ENCODE measurements at places on chromosomes 11 and 22.

DNA sequence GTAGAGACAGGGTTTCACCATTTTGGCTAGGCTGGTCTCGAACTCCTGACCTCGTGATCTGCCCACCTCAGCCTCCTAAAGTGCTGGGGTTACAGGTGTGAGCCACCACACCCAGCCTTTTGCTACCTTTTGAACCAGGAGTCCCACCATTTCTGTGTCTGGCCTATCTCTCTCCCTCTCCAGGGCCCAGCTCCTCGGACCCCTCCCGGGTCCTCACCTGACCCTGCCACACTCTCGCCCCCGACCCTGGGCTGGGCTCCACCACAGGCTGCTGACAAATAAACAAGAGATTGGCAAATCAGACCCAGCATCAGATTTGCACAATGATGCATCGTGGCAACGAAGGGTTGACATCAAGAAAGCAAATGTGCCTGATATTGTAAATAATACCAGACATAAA lies 8.8 kb downstream of the KRTAP5-5 start:
- DNase-seq: peak; percentile 17

DNA sequence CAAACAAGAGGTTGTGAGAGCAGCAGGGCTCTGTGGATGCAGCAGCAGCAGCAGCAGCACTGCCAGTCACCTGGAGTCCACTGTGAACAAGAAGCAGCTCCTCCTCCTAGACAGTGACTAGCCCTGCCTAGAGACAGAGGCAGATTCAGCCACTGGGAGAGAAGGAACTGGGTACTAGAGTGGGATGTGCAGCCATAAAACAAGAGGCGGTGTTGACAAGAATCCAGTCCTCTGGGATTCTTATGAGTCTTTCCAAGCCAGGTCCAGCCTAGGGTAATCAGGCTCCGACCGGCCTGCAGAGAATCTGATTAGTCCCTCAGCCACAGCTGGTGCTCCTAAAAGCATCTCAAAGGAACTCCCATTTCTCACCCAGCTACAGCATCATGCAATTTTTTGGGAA lies 83.9 kb upstream of the USP47 start:
- no peak for DNase-seq

DNA sequence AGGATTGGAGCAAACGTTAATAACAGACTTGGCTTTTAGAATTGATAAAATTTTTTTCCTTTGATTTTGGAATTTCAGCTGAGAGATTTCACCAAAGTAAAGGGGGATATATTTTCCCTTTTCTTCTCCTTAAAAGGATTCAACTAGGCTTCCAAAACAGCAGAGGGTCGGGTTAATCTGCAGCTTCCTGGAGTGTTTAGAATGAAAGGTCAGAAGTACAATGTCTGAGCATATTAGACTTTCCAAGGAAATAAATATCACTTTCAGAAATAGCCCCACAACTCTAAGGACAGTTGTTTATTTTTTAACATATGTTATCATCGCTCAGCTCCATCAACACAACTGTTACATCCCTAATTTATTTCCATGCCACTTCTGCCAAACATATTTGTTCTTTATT lies 1532.9 kb upstream of the RAG2 start:
- no peak for DNase-seq

DNA sequence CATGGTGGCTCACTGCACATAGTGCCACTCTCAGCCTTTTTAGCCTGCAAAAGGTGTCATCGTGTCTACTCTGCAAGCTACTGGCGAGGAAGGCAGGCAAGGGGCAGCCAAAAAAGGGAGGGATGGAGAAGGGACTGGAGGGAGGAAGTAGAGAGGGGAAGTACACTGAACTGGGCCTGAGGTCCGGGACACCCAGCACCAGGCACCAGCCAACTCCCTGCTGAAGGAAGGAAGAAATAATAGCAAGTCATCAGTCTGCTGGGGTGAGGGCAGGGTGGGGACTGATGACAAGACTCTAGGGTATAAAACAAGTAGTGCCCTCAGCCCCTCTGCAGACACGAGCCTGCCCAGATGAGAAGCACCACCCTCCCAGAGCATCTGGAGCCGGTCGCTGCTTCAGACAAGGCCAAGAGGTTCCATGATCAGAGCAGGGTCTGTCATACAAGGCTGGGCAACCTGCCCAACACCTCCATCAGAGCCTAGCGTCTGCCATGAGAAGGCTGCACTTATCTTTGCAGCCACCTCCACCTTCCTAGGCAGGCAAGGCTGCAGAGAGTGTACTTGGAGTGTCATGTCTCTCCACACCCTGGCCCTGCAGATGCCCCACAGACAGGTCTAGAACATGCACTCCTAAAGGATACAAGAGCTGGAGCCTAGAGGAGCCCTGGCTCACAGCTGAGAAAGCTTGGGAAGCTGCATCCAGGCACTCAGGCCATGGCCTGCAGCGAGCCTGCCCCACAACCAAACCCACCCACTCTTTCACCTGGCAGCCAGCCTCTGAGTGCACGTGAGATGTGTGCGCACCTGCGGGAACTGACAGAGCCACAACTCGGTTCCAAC lies 9.0 kb upstream of the COMT start:
- peak; percentile 69 for DNase-seq

DNA sequence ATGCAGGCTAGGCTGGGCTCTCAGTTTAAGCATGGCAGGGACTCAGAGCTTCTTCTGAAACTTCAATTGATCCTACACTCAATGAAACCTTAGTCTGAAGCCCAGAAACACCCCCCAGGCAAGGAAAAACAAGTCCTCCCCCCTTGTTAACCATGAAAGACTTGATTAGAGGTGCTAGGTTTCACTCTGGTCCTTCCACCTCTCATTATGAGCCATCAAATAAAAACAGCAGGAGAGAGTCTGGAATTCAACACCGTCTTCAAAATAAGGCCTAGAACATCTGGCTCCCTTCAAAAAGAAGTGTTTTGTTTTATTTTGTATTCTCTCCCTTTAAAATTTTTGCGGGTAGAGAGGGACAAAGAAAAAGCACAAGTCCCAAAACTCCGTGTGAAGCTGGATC lies 95.7 kb downstream of the NAT10 start:
- no peak for DNase-seq

DNA sequence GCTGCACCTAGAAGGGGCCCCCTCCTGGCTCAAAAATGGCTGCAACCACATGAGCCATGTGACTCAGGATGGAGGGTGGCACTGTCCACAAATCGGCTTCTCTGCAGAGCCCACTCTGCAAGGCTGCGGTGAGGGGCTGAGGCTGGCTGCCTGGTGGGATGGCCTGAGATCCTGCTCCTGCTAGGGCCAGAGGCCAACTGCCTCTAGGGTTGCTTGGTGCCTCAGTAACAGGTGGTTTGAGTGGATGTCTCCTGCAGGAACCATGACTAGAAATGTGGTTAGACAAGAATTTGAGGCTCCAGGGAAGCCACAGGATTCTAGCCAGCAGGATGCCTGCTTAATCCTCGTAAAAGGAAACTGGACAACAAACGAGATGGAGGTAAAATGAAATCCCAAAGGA lies 17.1 kb downstream of the PATZ1 start:
- no peak for DNase-seq

DNA sequence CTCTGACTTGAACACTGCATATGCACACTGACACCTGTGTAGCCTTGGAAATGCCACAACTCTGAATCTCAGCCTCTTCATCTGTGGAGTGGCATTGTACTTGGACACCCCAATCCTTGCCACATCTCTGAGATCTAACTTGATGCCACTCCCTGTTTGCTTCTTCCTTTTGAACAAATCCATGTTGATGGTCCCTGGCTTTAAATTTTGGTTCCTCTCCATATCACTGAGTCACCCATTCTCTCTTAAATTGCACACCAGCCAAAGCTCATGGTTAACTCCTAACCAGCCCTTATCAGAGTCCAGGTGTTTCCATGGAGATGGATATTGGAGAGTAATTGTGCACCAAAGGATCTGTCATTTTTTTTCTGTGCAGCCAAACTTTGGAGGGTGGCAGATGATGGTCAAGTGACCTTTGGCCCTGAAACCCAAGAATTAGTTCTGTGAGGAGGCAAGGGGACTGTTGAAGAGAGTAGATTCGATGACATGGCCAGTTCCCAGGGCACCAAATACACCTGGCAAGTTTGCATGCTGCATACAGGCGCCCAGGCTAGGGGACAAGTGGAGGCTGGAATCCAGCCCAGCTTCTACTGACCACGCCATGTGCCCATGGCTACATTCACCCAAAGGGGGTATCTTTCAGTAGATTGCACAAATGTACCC lies 25.1 kb upstream of the PAMR1 start:
- DNase-seq: no peak

DNA sequence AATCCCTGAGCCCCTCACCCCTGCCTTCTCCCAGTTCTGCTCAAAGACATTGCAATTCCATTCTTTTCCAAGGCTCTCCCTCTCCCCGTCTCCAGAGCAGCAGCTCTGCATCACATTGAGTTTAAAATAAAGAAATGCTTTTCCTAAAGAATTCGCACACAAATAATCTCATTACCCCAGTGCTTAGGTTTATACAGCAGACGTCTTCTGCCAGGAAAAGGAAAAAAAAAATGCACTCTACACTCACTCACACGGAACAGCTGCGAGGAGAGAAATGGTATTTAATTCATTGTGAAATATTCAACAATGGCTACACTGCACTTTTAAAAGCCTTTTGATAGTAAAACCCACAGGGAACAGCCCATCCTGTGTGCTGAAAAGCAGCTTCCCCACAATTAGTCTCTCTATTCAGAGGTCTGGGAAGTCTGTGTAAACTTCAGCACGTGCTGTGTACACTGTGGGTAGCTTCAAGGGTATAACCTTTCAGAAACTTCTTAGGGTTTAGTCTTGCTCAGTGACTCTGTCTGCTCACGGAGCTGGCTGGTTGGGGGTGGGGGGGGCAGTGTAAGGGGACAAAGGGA lies 42.8 kb downstream of the ETS1 start:
- DNase-seq: peak; percentile 19

- no peak for DNase-seq
These were observed 339.3 kb upstream of the SYN3 start for GRCh38 chr22:33397381-33397907.

DNA sequence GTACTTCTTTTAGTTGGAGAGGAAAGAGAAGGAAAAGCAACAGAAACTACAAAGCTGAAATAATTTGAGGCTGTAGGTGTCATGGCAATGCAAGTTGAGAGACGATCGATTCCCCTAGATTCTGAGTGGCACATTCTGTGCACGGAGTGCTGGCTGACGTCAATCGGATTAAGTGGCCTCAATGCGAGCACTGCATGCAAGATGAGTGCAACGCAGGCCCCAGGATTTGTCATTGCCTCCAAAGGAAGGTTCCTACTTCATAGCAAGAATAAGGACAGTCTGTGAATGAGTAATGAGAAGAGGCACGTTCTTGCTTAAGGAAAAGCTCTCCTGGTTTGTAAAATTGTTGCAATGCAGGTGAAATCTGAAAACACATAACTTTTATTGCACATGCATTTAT lies 892.4 kb downstream of the KCNA4 start:
- DNase-seq: no peak

DNA sequence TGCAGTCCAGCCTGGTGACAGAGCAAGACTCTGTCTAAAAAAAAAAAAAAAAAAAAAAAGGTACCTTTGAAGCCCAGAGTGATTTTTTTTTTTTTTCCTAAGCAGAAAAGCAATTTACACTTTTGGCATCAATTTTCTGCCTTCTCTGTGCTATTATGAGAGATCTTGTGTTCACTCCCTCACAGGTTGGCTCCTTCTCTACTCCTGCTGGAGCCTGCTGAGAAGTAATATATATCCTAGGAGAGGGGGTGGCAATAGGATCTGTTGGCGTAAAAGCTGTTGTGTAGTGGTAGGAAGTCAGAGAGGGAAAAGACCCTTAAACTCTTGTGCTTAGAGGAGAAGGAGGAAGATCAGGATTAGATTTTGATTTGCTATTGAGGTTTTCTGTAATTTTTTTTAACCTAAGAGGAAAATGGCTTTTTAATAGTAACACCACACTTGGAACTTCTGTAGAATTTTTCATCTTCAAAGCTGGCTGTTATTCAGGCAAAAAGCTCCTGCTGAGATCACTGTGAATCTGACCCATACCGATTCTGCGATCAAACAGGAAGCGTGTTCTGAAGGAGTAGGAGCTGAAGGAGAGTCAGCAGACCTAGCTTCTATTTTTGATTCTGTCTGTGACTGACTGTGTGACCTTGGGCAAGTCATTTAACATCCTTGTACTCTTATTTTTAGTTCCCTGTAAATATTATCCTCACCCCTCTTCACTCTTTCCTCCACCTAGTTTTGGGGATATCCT lies 77.7 kb downstream of the TRIM44 start:
- no peak for DNase-seq

- no peak for DNase-seq
These were observed 90.2 kb downstream of the CEP164 start for GRCh38 chr11:117417856-117418255.

DNA sequence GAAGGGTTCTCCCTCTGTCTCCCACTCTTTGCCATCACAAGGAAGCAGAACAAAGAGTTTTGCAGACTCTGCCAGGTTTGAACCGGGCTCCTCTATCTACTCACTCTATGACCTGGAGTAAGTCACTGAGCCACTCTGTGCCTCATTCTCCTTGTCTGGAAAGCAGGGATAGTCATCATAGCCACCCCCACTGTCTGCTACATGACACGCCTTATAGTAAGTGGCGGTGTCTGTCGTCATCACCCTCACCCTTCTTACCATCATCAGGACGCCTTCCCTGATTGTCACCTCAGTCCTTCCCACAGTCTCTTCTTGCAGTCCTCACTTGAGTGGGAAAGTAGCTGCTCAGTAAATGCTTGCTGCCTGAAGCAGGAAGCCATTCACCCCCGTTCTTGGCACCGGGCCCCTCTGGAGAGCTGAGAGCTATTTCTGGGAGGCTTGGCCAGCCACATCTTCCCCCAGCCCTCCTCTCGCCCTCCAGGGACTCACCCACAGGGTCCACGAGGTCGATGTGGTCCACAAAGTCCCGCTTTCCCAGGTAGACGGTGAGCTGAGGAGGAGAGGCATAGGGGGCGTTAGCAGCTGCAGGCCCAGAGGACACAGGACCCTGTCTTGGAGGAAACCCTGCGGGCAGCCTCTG lies 46.4 kb downstream of the TPBGL start:
- DNase-seq: no peak

GRCh38 chr11:105202422-105202821 lies 62.9 kb upstream of the CARD18 start:
- DNase-seq: no peak

- DNase-seq: no peak
These were observed 17.1 kb upstream of the CCDC90B start for GRCh38 chr11:83303316-83303715.

GRCh38 chr11:44434191-44434590 lies 124.3 kb upstream of the ALX4 start:
- DNase-seq: peak; percentile 70

DNA sequence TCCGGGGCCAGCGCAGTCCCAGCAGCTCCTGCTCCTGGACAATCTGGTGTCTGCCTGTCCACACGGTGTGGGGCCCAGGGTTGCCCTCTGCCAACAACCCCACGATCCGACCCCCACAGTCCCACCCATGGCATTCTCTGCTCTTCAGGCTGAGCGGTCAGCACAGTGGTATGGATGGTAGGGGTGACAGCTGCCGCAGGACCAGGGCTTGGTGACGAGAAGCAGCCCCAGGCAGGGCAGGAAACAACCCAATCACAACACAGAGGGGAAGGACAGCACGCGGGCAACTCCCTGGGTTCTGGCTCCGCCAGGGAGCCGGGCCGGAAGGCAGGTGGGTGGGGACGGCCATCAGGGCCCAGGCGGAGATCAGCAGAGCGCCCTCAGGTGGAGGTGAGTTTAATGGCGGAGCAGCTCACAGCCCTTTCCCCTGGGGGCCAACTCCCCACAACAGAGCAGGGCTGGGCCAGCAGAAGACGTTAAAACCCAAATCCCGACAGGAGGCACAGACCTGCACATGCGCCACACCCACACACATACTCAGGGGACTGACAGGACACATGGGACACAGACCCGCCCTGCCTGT lies 5.3 kb upstream of the CHADL start:
- no peak for DNase-seq

All from NCI-H1092 (cell line).